NCI-H774 (cell line): ENCODE measurements at places on chromosomes 6 and 20.

- no peak for DNase-seq
Measured at GRCh38 chr6:21891080-21891479, 297.5 kb downstream of the SOX4 start.

DNA sequence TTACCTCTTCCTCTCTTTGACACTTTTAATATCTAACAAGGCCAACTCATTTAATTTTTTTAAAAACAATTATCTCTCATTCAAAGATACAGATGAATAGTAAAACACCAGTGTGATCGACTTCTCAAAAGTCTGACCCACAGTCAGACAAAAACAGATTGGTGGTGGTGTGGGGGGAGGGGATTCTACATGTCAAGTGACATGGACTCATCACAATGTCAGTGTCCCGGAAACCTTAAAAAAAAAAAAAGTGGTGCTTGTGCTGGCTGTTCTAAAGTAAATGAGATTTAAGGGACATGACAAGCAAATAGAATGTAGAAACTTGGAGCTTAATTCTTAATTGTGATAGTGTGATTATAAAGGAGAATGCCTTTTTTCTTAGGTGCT is 16.3 kb upstream of the RFPL4B start:
- DNase-seq, result no peak

GRCh38 chr6:97423190-97423589 is 140.2 kb upstream of the MMS22L start:
- no peak for DNase-seq

DNA sequence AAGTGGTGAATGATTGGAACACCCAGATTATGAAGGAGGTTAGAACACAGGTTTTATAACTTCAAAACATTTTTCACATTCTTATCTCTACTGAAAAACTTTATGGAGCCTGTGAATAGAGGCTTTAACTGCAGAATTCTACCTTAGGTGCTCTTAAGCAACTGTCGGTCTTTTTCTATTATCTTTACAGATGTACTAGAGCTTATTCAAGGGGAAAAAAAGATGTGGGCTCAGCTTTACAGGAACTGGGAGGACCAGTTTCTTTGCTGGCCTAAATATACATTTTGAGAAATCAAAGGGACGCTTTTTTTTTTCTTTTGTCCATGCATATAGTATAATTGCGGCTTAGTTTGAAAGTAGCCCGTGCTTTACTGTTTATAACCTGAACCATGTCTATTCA is 58.9 kb downstream of the UST start:
- no peak for DNase-seq

DNA sequence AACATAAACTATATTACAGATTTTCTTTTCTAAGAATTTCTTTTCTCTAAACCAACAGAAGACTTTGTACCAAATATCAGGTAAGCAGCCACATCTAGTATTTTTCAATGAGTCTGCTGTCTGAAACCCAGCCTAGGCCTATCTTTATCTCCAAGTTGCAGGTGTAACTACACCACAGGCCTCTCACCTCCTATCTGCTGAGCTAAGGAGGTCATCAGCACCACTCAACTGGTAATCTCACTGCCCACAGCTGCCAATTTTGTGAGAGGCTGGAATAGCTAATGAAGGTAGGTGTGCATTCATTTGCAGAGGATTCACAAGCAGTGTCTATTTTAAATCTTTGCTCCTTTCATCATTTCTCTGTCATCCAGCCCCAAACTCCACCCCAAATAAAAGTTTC is 584.8 kb downstream of the HDGFL1 start:
- no peak for DNase-seq

DNA sequence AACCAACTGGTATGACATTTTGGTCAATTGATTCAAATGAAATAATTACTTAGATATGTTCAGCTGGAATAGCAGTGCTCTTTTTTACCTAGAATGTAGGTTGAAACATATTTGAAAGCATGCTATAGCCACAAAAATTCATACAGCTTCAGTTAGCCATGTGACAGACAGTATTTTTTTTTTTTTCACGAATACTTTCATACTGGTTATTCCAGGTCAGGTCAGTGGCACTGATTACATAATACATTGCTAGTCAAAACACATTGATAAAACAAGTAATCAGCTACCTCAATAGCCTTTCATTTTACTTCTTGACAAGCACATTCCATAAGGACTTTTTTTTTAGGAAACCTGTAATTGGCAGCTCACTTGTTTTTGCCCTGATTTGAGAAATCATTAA is 222.6 kb downstream of the EYA4 start:
- DNase-seq, result no peak
